Lower leg skin (tissue), 4 donors: ENCODE measurements at places on chromosomes 6 and 20. TPM values are rescaled to one million over a fixed set of nuclear protein-coding genes. Genes with fewer than 3 reads are reported as not detected.

The ALDH5A1 gene
- 14.5 TPM for total RNA-seq

The PNRC1 gene
- 362 TPM for total RNA-seq

- no peak for DNase-seq
Observed at GRCh38 chr6:11606332-11606731, 68.8 kb downstream of the TMEM170B start.

- no peak for DNase-seq
Observed at GRCh38 chr6:165774903-165775601, 112.0 kb upstream of the PDE10A start.

DNA sequence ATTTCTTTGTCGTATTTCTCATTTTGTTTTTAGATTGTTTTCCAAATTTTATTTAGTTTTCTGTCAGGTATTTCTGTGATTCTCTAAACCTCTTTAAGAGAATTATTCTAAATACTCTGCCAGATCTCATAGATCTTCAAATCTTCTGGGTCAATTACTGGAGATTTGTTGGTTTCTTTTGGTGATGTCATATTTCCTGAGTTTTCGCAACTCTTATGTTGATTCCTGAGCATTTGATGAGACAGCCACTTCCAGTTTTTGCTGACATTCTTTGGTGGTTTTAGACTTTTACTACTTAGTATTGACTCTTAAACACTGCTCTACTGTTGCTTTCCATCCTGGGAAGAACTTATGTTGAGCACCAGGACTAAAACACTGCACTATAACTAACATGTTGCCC is 21.9 kb downstream of the ADGB start:
- DNase-seq, result no peak

DNA sequence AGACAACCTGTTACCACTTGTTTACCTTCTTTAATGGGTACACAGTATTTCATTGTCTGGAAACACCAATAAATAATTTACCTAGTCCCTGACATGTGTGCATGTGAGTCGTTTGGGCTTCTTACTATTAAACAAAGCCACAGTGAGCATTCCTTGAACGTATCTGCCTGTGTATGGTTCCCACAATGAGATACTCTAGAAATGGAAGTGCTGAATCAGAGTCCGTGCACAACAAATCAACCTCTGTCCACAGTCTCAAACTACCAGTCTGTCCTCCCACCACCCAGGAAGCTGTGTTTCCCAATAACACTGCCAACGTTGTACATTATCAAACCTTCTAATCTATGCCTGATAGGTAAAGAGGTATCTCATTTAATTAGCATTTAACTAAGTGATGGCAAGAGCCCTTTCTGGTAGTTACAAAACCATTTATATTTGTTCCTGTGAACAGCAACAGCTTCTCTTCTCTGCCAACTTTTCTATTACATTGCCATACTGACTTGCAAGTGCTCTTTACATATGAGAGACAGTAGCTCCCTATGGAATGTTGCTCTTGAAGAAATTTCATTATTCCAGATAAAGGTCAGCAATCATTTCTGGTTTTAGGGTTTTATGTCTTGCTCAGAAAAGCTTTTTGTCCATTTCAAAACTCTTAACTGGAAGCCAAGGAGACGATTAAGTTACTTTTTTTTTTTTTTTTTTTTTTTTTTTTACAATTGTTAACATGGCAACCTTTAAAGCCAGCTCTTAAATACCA is 14.7 kb downstream of the JAG1 start:
- DNase-seq, result no peak

GRCh38 chr6:144331491-144331969 is 46.4 kb downstream of the UTRN start:
- no peak for DNase-seq
